ENCODE measurements at places on chromosomes 6 and 20.

DNA sequence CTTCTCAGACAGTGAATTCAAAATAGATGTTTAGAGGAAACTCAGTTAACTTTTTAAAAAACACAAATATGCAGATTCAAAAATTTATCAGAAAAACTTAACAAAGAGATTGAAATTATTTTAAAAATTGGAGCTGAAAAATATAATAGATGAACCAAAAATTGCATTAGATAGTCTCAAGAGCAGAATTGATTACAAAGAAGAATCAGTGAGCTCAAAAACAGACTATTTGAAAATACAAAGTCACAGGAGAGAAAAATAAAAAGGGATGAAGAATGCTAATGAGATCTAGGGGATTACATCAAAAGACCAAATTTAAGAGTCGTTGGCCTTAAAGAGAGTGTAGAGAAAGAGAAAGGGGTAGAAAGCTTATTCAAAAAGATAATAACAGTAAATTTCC, 700.5 kb downstream of the COL12A1 start:
- DNase-seq, result no peak

DNA sequence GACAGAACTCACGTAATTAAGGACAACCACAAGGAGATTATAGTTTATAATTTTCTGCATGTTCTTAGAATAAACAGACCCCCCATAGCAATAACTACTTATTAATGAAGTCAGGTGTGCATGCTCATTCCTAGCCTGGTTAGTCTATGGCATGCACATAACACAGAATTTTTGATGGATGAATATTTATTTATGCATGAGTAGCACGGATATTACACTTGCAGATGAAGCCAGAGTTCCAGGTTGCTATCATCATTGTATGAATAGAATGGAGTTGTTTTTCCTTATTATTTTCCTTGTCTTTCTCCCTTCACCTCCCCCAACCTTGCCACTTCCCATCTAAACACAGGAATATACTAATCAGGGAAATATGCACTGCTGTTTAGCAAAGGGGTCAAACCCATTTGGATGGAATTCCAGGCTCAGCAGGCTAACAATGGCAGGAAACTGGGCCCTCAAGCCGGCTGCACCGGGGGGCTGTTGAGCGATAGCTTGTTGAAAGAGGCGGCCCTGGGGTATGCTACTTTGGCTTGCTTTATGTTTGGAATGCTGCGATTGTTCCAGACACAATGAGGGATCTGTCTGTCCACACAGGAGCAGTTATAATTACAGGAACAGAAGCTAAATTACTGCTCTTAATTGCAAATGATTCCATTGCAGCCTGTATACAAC, 112.6 kb downstream of the TMEM170B start:
- no peak for DNase-seq

DNA sequence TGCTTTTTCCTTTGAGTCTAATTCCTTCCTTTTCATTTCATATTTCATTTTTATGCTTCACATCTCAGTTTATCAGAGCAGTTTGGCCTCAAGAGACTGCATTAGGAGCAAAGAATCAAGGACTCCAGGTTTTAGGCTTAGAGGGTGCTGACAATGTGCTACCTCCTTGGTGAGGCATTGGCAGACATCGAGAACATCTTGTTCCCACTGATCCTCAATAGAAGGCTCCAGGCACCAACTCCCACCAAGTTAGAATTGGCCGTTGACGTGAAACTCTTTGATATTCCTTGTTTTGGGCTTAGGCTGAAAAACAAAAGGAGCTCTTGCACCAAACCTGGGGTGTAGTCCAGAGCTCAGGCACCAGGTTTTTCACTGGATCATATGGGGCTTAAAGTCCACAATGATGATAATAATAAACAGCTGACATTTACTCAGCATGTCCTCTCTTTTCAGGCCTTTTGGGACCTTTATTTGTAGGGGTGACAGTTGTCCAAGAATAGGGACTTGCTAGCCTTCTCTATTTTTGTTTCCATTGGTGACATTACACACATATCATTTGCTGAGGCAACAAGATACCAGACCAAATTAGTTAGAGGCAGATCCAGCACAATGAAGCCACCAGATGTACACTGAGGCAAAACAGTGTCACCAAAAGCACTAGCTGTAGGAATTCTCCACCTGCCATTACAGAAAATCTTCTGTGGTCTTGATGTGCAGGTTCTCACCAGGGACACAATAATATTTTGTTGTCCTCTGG, 81.0 kb upstream of the ENPP5 start:
- DNase-seq, result no peak

DNA sequence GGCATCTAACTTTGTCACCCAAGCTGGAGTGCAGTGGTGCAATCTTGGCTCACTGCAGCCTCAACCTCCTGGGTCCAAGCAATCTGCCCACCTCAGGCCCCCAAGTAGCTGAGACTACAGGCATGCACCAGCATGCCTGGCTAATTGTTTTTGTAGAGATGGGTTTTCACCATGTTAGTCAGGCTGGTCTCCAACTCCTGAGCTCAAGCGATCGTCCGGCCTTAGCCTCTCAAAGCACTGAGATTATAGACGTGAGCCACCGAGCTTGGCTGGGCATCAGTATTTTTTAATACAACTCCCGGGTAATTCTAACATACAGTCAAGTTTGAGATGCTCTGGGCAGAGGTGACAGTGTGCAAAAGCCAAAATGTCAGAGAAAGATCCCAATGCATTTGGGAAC, 73.5 kb downstream of the NFATC2 start:
- no peak for DNase-seq

DNA sequence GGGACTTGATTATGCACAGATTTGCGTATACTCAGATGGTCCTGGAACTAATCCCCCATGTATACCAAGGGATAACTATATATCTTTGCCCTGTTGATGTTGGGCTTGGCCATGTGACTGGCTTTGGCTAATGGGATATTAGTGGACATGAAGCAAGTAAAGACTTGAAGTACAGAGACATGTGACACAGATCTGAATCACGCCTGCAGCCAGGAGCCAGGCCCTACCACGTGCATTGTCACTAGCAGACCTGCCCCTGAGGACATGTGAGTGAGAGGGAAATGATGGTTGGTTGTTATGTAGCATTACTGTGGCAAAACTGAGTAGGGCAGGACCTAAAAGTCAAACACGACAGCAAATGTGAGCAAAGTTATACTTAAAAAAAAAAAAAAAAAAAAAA, 155.7 kb downstream of the AKAP7 start:
- no peak for DNase-seq

GRCh38 chr6:71588490-71588889, 297.9 kb upstream of the RIMS1 start:
- no peak for DNase-seq

DNA sequence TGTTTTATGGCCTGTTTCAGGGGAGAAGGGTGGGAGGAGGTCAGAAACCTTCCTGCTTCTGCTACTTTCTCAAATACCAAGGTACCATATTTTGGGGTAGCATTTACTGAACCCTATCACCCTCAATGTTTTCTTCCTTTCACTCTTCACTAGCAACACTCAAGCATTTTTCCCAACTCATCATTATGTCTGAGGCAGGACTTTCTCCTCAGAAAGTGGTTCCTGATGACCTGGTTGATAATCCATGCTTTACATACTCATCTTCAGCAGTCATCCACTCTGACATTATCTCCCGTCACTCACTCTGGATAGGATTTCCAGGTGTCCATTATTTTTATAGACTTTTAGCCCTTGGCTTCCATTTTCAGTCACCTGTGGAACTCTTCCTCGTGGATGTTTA, 21.1 kb downstream of the ZNF292 start:
- DNase-seq, result no peak

DNA sequence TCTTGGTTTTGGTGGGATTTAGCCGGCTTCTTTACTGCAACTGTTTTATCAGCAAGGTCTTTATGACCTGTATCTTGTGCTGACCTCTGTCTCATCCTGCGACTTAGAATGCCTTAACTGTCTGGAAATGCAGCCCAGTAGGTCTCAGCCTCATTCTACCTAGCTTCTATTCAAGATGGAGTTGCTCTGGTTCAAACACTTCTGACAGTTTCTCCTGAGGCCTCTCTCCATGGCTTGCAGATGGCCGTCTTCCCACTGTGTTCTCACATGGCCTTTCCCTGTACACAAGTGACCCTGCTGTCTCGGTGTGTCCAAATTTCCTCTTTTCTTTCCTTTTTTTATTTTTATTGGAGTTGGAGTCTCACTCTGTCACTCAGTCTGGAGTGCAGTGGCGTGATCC, 4.2 kb upstream of the CCM2L start:
- DNase-seq, result no peak

DNA sequence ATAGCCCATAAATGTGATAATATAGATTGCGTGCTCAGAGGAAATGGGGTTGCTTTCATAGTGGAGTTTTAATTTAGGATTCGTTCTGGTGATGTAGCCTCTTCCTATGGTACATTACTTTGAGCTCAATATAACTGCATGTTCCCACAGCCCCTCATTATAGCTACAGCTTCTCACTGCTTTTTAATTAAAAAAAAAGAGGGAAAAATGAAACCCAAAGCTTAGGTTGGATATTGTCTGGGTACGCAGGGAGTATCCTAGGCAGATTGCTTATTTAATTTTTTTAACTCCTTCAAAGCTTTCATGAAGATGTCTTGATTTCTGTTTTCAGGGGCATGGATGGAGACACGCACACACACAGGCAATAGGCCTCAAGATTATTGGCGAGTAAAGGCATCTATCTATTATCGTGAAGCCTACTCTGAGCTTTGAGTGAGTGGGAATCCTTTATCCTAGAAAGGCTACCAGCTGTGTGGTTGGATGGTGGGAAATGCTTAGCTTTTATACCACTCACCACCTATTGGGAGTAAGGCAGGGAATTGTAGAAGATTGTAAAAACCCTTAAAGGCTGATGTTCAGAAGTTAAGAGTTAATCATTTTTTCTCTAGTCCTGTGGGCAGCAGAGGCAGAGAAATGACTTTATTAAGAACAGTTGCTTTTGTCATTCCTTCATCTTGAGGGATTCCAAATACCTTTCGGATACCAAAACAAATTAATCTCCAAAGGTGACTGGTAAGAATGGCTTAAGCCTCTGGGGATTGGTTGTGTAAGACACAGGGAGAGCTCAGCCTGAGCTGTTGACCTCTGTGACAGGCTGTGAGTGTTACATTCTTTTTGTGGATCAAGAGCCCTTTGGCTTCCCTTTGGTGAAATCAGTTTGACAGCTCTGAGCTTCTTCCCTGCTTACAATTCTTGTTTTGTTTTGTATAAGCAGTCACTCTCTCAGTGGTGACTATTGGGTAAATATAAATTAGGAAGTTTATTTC, 33.4 kb downstream of the CTNNBL1 start:
- no peak for DNase-seq
